ENCODE measurements at places on chromosomes 2 and 18.
A peak's percentile ranks its signal among the peaks of the same experiment; 100 is the strongest.

DNA sequence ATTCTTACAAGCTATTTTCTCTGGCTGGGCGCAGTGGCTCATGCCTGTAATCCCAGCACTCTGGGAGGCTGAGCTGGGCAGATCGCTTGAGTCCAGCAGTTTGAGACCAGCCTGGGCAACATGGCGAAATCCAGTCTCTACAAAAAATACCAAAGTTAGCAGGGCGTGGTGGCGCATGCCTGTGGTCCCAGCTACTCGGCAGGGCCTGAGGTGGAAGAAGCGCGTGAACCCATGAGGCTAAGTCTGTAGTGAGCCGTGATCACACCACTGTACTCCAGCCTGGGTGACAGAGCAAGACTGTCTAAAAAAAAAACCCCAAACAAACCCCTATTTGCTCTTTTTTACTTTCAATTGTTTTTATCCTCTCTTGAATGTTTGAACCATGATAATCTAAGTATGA is 37.0 kb downstream of the PPP4R1 start:
- DNase-seq = no peak

- DNase-seq = no peak
Measured at GRCh38 chr2:127647242-127648190, 1.6 kb downstream of the GPR17 start.

GRCh38 chr2:98444436-98445176 is at the start of gene INPP4A:
TSS of gene INPP4A (plus strand) at chr2:98444858. CDS start at chr2:98520049, 75,191 bp downstream.
- no peak for DNase-seq

GRCh38 chr2:158926478-158926948 is 41.9 kb upstream of the TANC1 start:
- DNase-seq = peak; percentile 74

- DNase-seq = no peak
Measured at GRCh38 chr2:84965192-84965516, 5.8 kb upstream of the KCMF1 start.

DNA sequence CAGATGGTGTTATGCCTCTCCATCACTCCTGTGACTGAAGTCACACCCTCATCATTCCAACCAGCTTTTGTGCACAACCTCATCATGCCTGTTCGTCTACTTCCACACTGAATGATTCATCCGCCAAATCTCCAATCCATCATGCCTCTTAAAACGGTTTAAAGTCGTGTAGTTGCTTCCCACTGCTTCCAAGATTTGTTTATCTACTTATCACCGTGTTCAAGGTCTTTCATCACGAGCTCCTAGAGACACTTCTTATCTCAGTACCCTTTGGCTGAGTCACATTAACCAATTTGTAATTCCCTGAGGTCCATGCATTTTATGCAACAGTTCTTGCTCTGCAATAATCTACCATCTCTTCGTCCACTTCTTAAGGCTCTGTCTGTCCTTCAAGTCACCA is 592.3 kb upstream of the ID2 start:
- DNase-seq = peak; percentile 96

GRCh38 chr2:230570987-230571386 is 141.7 kb upstream of the CAB39 start:
- no peak for DNase-seq

DNA sequence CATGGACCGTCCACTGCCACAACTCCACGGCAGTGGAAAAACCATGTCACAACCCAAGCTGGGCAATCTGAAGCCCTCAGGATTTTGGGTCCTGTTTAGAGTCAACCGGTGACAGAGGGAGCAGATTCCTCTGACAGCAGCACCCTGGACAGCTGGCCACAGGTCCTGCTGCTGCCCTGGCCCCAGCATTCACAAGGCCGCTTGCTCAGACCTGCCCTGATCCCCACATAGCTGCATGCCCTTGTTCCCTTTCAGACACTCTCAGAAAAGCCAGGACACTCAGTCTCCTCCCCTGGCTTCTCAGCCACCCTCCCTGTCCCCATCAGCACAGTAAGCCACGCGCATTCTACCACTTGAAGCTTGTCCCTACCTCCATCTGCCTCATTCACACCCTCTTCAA is 1.6 kb downstream of the COPS9 start:
- no peak for DNase-seq

DNA sequence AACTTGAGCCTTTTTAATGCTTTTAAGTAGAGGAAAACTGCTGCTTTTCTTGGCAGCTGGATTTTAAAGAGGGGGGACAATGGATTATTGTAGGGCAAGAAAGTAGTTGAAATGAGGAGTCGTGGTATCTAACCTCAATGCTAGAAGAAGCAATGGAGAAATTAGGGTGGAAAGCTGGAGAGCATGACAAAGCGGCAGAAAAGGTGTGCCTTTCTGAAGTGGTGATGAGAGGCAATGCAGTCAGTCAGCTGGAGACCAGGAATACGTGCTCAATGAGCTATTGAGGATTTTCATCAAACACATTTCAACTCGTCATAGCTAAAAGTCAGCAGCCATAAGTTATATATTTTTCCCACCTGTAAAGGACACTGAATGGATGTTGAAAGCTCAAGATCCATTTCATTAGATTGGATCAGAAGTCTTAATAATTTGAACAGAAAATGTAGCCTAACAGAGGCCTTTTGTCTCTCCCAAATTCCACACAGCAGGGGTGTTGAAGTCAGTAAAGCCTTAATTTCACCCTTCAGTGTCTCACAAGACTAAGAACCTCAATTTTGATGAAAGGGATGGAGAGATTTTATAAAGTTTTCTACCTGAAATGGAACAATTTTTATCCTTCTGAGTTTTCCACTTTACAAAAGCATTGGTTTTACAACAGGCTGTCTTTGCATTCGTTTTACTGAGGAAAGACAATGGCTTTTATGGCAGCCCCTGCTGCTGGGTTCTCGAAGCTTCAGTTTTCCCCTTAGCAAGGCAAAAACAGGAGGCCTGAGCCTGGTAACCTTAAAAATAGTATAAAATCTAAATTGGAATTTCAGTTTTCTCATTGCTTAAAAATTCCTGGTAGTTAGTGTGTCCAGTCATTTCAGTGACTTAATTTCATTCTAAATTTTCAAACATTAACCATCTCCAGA is 131.1 kb downstream of the CCDC102B start:
- no peak for DNase-seq
